ENCODE measurements at places on chromosomes 3 and 15. TPM values are rescaled to one million over a fixed set of nuclear protein-coding genes. Genes with fewer than 3 reads are reported as not detected.

DNA sequence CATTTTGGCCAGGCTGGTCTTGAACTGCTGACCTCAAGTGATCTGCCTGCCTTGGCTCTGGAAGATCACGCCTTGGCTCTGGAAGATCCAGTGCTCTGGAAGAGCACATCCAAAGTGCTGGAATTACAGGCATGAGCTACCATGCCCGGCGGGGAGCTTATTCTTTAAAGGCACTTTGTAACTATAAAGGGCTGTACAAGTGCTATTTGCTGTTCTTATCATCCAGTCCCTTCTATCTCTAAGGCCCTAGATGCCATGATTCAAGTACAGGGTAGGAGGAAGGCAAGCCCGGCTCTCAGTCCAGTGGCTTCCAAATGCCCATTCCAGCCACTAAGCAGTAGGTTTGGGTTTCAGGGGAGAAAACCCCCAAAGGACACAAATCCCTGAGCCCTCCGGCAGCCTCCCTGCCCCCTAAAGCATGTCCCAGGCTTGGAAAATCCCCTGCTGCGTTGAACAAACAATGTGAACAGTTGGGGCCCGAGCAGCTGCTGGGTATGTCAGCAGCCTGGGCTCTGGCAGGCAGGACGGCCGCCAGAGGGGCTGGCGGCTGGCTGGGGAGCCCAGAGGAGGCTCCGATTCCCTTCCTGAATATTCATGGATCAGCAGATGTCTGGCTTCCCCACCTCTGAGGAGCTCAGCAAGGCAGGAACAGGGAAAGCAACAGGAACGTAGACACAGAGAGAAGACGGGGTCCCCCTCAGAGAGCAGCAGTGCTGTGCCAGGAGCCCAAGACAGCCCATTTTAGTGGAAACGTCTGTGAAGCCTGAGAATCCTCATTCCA lies 7.7 kb downstream of the IGDCC4 start:
- no peaks in the 10 kb centered on the region for H3K27me3 ChIP-seq
- H3K36me3 ChIP-seq = no peaks in the 10 kb centered on the region
- no peak for DNase-seq
- peak overlapping the region; percentile 22 for H3K27ac ChIP-seq
- H3K4me1 ChIP-seq = peaks cover 12% of the 10 kb centered on the region
- no peak overlapping the region for H3K4me3 ChIP-seq

GRCh38 chr15:32643907-32644445 lies 2.5 kb downstream of the SCG5 start:
- H3K4me3 ChIP-seq = no peak overlapping the region
- H3K4me1 ChIP-seq = peaks cover 5% of the 10 kb centered on the region
- DNase-seq = no peak
- H3K36me3 ChIP-seq = no peaks in the 10 kb centered on the region
- peaks cover 32% of the 10 kb centered on the region for H3K27me3 ChIP-seq
- H3K27ac ChIP-seq = no peak overlapping the region

- H3K4me1 ChIP-seq = peaks cover 42% of the 10 kb centered on the region
- no peak overlapping the region for H3K27ac ChIP-seq
- no peaks in the 10 kb centered on the region for H3K27me3 ChIP-seq
- peak overlapping the region; percentile 6 for H3K4me3 ChIP-seq
- peak; percentile 49 for DNase-seq
- H3K36me3 ChIP-seq = no peaks in the 10 kb centered on the region
These were observed 71.1 kb upstream of the SPATA12 start for GRCh38 chr3:56989169-56989976.

GRCh38 chr3:188124184-188124583 lies 29.8 kb upstream of the LPP start:
- no peak overlapping the region for H3K4me3 ChIP-seq
- no peak overlapping the region for H3K27ac ChIP-seq

DNA sequence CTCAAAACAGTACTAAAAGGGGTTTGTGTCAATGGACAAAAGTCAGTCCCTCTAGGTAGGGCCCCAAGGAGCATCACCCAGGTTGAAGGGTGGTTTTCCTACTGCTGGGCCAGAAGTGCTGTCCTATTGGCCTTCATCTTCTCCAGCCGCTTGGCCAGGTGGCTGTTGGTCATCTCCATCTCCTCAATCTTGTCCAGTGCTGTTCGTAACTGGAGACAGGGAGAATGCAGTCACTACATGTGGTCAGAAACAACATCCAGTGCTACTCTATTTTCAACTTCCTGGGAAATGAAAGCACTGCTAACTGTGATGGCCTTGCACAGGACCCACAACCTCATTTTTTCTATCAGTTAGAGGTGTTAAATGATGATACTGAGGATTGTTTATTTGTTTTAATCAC lies 60.4 kb downstream of the MLH1 start:
- peaks cover 89% of the 10 kb centered on the region for H3K36me3 ChIP-seq
- no peak for DNase-seq
- H3K27ac ChIP-seq = peak overlapping the region; percentile 71

GRCh38 chr15:91114301-91114700 lies 14.2 kb downstream of the SV2B start:
- DNase-seq = no peak
- H3K36me3 ChIP-seq = no peaks in the 10 kb centered on the region
- no peak overlapping the region for H3K27ac ChIP-seq

Gene ZBTB20
- 105 TPM for total RNA-seq

Data from heart right ventricle (tissue), 16 donors.